ENCODE measurements at places on chromosomes 6 and 20.

DNA sequence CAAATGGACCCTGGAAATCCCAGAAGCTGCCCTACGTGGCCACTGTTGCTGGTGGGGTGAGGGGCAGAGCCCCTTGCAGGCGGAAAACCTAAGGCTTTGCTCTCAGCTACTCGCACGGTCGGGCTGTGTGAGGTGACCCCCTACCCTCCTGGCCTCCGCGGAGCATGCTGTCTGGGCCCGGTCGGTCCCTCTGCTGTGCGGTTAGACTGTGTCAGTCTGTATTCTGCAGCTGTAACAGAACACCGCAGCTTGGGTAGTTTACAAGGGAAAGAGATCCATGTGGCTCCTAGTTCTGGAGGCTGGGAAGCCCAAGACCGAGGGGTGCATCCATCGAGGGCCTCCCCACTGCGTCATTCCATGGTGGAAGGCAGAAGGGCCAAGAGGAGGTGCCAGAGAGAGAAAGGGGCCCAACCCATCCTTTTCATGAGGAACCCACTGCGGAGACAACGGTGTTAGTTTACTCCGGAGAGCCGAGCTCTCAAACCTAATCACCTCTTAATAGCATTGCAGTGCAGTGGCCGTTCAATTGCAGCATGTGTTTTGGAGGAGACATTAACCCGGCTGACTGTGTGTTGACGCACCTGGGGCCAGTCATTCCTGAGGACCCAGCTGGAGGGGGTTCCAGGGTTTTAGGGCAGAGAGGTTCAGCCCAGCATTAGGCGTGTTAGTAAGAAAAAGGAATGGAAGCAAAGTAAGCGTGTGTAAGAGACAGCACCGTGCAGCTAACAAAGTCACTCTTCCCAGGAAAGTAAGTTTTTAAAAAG lies 18.3 kb downstream of the COL9A3 start:
- no peak overlapping the region for H3K27ac ChIP-seq
- H3K4me3 ChIP-seq, result no peak overlapping the region
- no peaks in the 10 kb centered on the region for H3K36me3 ChIP-seq
- peaks cover 23% of the 10 kb centered on the region for H3K27me3 ChIP-seq
- no peak for DNase-seq

- no peak overlapping the region for H3K4me3 ChIP-seq
- DNase-seq, result no peak
- no peaks in the 10 kb centered on the region for H3K27me3 ChIP-seq
- H3K36me3 ChIP-seq, result no peaks in the 10 kb centered on the region
- H3K4me1 ChIP-seq, result no peaks in the 10 kb centered on the region
- H3K27ac ChIP-seq, result no peak overlapping the region
Measured at GRCh38 chr20:43363506-43363905, 94.2 kb upstream of the SRSF6 start.

GRCh38 chr6:75351570-75351969 lies 67.0 kb upstream of the TMEM30A start:
- H3K4me1 ChIP-seq, result peaks cover 10% of the 10 kb centered on the region
- H3K27me3 ChIP-seq, result no peaks in the 10 kb centered on the region
- no peak overlapping the region for H3K27ac ChIP-seq
- H3K36me3 ChIP-seq, result peaks cover 8% of the 10 kb centered on the region
- H3K4me3 ChIP-seq, result no peak overlapping the region
- DNase-seq, result no peak

- H3K4me3 ChIP-seq, result no peak overlapping the region
- H3K27ac ChIP-seq, result no peak overlapping the region
- H3K36me3 ChIP-seq, result no peaks in the 10 kb centered on the region
Measured at GRCh38 chr6:170222498-170223471, 68.1 kb downstream of the DLL1 start.

DNA sequence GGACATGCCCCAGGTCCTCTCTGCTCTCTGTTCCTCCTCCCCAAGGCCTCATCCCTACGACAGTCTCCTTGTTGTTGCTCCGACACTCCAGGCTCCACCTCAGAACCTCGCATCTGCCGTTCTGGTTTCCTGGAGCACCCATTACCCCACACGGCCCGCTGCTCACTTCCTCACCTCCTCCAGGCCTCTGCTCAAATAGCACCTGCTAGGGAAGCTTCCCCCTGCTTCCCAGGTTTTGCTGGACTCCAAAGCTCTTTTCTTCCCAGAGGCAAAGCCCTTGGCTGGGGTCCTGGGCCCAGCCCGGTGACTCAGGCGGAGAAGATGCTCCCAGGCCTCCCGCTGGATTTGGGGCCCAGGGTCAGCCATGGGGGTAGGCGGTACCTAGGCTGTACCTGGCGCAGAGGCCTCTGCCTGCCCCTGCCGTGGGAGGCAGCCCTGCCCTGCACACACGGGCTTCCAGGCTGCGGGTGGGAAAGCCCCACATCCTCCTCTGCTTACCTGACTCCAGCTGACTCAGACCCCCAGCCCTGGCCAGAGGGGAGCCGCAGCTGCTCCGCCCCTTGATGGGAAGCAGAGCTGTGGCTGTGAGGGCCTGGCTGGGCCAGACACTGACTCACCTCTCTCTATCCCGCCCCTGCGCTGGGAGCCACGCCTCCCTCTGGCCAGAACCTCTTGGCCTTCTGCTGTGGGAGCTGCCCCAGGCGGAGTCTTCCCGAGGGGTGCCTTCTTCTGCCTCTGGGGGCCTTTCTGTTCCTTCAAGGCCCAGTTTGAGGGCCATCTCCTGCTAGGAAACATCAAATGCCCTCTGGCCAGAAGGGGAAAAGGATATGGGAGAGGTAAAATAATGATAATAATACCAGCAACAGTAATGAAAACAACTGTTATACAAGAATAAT lies 130.5 kb downstream of the CEBPB start:
- peak; percentile 93 for DNase-seq
- H3K4me1 ChIP-seq, result peaks cover 38% of the 10 kb centered on the region
- no peaks in the 10 kb centered on the region for H3K36me3 ChIP-seq
- H3K4me3 ChIP-seq, result peak overlapping the region; percentile 49
- peak overlapping the region; percentile 89 for H3K27ac ChIP-seq

- H3K27ac ChIP-seq, result no peak overlapping the region
- no peaks in the 10 kb centered on the region for H3K4me1 ChIP-seq
- no peak overlapping the region for H3K4me3 ChIP-seq
- H3K36me3 ChIP-seq, result no peaks in the 10 kb centered on the region
Measured at GRCh38 chr6:28734443-28734959, 189.3 kb downstream of the TRIM27 start.

DNA sequence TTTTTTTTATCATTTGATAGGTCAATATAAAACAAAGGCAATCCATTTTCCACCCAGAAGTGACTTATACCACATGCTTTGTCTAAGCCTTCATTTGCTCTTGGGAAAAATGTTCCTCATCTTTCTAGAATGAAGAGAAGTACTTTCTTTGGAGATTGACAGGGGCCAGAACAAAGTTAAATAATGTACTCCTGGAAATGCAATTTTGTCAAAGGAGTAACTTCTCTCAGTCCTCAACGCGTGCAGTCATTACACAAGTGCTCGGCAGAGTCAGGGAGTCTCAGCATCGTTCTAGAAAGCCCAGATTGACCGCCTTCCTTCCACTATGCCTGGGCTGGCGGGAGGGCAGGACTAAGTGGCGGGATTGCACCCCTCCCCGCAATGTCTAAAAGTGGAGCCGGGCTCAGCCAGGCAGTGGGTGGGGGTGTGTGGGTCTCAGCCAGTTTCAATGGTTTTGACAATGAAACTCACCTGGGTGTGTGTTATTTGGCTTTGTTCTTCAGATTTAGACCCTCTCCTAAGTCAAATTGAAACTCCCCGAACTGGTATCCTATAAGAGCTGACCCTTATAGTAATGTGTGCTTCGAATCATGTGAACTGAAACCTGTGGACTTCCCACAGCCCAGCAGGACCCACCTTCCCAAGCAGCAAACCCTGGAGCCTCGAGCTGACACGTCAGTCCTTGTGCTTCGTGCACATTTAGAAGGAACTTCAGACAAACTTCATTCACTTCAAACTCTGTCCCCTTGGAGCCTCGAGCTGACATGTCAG lies 63.2 kb upstream of the DUSP22 start:
- no peak for DNase-seq
- H3K27ac ChIP-seq, result no peak overlapping the region
- H3K36me3 ChIP-seq, result no peaks in the 10 kb centered on the region
- H3K4me3 ChIP-seq, result no peak overlapping the region
- H3K27me3 ChIP-seq, result no peaks in the 10 kb centered on the region

- no peak overlapping the region for H3K27ac ChIP-seq
- no peaks in the 10 kb centered on the region for H3K36me3 ChIP-seq
- no peaks in the 10 kb centered on the region for H3K27me3 ChIP-seq
- peaks cover 12% of the 10 kb centered on the region for H3K4me1 ChIP-seq
Measured at GRCh38 chr20:9281803-9282202, 212.9 kb downstream of the PLCB4 start.

DNA sequence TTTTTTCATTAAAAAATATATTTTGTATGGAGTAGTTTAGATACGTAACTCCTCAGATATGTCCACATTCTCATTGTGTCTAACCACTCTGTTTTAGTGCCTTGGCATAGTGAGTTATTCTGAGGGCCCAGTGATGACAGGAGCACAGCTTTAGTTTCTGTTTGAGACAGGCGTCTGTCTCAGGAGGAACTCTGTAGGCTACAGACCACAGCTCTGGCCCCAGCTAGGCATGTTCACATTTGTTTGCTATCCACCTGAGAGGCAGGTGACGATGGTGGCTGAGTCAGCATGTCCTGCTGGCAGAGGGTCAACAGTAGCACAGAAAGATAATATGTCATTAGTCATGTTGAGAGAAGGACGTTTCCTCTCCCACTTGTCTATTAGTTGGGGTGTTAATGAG lies 16.3 kb downstream of the LRRC1 start:
- H3K27me3 ChIP-seq, result no peaks in the 10 kb centered on the region
- DNase-seq, result peak; percentile 69
- no peak overlapping the region for H3K4me3 ChIP-seq
- H3K4me1 ChIP-seq, result peaks cover 11% of the 10 kb centered on the region
- H3K27ac ChIP-seq, result no peak overlapping the region

DNA sequence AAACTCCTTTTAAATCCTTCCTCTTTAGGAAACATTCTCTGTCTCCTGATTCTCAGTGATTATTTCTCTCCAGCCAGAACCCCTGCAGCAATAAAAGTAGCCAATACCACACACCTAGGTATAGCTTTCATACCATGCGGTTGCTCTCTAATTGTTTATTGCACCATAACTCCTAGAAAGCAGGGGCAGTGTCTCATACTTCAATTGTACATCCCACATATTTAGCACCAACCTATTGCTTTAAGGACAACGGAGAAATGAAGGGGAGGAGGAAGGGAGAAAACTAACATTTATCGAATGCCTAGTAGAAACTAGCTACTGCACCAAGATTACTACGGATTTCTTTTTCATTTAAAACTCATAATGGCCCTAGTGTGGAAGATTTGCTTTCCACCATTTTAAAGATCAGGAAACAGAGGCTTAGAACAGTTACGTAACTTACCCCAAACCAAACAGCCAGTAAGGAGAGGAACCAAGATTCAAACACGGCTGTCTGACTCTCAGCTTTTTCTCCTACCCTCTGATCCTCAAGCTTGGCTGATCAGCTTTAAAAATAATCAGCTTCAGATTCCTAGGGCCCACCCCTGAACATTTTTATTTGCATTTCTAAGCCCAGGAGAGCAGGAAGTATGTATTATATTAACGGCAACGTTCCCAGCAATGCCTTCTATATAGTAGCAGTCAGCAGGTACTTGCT lies 43.4 kb upstream of the ATXN1 start:
- H3K27ac ChIP-seq, result no peak overlapping the region
- no peaks in the 10 kb centered on the region for H3K4me1 ChIP-seq
- no peaks in the 10 kb centered on the region for H3K27me3 ChIP-seq
- no peak overlapping the region for H3K4me3 ChIP-seq
- no peak for DNase-seq
- no peaks in the 10 kb centered on the region for H3K36me3 ChIP-seq

- H3K4me1 ChIP-seq, result no peaks in the 10 kb centered on the region
- DNase-seq, result no peak
- no peaks in the 10 kb centered on the region for H3K27me3 ChIP-seq
- no peak overlapping the region for H3K4me3 ChIP-seq
- no peak overlapping the region for H3K27ac ChIP-seq
Measured at GRCh38 chr20:9078826-9079731, 10.2 kb downstream of the PLCB4 start.
